HCT116 (cell line): ENCODE measurements at places on chromosomes 11 and 22.

- DNase-seq, result no peak
Measured at GRCh38 chr11:84963240-84963639, 663.9 kb downstream of the DLG2 start.

- no peak for DNase-seq
Measured at GRCh38 chr11:58965246-58965985, 26.1 kb downstream of the GLYATL1 start.

- DNase-seq, result no peak
Measured at GRCh38 chr11:66221012-66221411, 47.4 kb upstream of the RAB1B start.

GRCh38 chr11:8309862-8310261, 46.2 kb upstream of the LMO1 start:
- DNase-seq, result no peak

- DNase-seq, result no peak
Measured at GRCh38 chr11:64117763-64118459, 48.0 kb downstream of the MACROD1 start.

- no peak for DNase-seq
Measured at GRCh38 chr22:23137905-23138561, 3.8 kb downstream of the RSPH14 start.

GRCh38 chr11:102135256-102135655, 25.0 kb downstream of the YAP1 start:
- no peak for DNase-seq

DNA sequence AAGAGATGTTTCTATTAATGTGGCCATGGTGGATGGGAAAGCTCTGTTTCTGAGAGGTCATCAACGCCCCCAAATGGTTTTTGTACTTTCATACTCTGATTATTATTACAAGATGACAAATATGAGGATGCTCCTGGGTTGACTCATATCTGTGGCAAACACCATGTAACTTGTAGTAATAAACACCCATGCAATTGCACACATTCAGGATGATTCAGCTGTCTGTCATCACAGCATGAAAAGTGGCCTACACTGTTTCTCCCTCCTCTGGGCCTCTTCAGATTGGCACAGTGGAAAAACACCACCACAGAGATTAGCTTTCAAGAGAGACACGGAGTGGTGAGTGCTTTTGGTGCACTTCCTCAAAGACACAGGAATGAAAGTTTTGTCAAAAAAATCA, 85.4 kb downstream of the MTNR1B start:
- DNase-seq, result peak; percentile 97

DNA sequence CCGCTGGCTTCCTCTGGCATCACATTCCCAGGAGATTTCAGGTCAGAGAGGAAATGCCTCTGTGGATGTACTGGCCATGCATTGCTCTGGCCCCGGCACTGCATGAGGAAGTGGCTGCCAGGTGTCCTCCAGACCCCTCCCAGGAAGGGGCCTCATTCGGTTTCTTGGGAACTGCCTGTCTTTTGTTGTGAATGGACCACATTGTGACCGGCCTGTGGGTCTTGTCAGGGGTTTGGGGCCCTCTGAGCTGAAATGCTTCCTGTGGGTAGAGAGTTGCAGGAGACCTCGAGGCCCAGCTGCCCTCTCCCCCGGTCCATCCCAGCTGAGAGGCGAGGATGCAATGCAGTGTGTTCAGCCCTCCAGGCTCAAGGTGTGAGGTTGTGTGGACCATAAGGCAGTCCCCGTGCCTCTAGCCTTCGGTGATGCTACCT, 18.8 kb upstream of the ST3GAL4 start:
- DNase-seq, result no peak

DNA sequence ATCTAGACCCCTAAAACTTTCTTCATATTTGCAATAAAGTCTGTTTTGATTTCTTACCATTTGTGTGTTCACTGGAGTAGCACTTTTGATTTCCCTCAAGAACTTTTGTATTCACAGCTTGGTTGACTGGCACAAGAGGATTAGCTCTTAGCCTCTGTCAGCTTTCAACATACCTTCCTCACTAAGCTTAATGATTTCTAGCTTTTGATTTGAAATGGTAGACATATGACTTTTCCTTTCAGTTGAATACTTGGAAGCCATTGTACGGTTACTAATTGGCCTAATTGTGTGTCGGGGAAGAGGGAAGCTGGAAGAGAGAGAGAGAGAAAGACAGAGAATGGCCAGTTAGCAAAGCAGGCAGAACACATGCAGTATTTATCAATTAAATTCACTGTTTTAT, 180.5 kb downstream of the ARHGAP42 start:
- DNase-seq, result no peak

DNA sequence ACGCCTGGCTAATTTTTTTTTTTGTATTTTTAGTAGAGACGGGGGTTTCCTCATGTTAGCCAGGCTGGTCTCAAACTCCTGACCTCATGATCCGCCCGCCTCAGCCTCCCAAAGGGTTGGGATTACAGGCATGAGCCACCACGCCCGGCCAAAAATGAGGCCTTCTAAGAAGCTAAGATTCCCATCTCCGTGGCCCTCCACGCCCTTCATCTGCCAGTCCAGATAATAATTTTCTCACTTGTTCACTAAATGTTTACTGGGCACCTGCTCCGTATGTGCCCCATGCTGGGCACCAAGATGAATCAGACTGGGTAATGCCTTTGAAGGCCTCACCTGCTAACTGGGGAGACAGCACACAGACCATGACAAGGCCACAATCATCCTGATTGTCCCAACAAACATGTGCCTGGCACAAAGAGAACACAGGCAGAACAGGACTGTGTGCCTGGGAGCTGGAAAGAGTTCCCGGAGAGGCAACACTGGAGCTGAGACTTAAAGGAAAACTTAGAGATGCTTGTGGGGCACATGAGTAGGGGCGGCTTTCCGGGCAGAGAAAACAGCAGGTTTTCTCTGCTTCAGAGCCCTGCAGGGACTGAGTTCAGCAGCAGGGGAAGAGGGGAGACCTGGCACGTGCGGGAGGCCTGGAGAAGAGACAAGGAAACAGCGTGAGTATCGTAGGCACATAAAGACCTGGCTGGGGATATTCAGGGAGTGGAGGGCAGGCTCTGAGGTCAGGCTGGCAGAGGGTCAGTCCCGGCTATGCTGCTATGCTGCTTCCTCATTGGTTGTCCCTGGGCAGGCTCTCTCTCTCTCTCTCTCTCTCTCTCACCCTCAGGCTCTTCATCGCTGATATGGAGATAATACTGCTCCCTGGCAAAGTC, 2.4 kb downstream of the KIAA0930 start:
- DNase-seq, result no peak

DNA sequence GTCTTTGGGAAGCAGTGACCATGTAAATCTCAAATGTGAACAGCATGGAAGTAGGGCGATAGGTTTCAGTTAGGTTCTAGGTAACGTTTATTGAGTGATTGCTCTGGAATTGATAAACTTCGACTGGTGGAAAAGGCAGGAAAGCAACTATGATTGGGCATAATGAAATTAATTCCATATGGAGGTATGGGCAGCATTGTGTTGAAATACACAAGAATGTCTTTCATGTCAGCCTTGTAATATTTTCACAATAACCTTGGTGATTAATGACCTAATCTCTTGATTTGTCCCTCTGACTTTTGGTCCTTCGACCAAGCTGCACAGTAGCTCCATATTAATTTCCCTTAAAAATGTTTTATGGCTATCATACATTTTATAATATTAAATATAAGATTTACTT, 2.8 kb downstream of the CEP57 start:
- DNase-seq, result no peak

DNA sequence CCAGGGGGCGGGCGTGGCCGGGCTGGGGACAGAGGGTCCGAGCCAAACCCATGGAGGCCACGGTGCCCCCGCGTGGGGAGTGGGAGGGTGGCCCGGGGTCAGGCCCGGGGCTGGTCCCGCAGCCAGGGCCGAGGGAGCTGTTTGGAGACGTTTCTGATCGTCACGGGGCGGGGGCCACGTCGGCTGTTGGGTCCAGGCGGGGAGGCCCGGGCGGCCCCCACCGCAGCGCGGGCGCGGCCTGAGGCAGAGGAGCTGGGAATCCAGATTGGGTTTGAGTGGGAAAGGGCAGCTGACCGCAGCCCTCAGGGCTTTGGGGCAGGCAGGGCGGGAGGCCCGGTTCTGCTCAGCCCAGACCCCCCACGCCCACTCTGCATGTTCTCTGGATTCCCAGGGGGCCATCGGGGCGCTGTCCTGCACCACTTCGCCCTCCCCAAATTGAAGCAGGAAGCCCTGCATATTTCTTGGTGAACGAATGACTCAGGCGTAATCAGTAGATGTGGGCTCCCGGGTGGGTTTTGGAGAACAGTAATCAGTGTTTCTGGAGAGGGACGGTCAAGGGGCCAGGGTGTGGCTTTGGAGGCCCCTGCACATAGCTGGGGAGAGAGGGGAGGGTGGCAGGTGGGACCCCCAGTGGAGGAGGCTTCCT, 583 bp downstream of the MRPL23 start:
- DNase-seq, result no peak

DNA sequence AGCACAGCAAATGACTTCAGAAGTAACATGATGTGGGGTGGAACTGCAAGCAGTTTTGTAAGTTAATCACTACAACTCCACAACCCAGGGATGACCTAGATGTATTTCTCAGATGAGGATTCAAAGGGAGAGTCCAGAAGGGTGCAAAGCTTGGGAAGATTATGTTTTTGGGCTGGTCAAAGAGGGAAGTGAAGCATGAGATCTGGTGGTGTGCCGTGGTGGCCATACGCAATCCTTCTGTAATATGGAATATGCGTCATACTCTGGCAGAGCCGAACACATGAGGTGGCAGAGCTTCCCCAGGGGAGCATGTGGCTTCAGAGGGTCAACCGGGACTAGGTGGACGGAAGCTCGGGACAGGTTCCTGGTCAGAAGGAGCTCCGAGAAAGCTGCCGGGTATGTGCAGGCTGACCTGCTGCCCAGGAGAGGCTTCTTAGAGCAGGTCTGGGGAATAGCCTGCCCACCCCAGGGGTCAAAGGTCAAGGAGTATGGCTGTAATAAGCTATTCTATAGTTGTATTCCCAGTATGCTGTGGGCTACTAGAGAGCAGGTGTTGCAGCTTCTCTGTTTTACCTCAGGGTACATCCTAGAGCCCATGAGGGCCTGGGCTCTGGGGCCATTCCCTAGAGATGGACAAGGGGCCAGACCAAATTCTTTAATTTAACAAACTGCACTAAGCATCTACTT, 70.1 kb upstream of the PHOX2A start:
- DNase-seq, result no peak

DNA sequence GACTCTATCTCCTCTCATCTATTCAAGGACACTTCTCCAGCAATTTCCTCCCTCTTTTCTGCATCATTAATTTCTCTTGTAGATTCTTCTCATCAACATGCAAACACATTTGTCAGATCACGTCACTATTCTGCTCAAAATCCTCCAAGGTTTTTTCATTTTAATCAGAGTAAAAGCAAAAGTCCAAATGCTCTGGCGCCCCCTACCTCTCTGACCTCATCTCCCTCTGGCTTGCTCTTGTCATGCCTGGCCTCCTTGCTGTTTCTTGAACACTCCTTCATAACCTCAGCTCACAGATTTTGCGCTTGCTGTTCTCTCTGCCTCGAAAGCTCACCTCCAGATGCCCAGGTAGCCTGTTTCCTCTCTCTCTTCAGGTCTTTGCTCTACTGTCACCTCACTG, 22.4 kb downstream of the RTCB start:
- no peak for DNase-seq

- no peak for DNase-seq
Measured at GRCh38 chr11:124409906-124410305, 11.1 kb upstream of the OR8B3 start.

DNA sequence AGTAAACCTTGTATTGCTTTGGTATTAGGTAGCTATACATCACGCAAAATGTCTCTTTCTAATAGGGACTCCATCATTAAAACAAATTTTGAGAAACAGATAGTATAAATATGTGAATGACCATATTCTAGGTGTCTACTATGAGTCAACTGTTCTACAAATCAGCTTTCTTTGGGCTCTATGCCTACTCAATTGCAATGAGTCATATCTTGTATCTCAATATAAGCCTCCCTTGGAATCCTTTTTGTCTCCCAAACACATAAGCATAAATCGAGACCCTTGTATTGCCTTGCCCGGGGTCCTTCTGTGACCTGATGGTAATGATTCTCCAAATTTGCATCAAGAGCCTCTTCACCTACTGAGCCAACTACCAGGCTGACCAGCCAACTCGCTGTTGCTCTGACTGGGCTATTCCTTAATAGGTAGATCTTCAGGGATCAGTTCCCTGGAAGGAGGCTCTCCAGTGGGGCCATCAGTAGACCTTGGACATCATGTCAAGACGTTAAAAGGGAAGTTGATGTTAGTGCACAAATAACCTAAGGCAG, 22.2 kb downstream of the BLID start:
- DNase-seq, result no peak

GRCh38 chr11:14905104-14906033, 13.3 kb upstream of the CYP2R1 start:
- DNase-seq, result no peak

DNA sequence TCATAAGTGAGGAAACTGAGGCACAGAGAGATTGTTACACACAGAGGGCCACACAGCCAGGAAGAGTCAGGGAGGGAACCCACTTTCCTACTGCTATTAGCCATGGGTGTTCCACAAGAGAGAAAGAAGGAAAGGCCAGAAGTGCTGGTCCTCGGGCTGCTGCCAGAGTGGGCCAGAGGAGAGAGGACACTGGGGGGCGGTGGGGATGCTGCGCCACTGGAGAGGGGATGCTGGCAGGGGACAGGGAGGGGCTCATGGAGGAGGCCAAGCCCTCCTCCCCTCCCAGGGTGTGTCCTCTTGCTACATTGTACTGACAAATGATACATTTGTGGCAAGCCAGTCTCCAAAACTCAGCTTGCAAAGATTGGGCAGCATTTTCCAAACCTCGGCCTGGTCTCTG, 9.9 kb downstream of the IL10RA start:
- no peak for DNase-seq

DNA sequence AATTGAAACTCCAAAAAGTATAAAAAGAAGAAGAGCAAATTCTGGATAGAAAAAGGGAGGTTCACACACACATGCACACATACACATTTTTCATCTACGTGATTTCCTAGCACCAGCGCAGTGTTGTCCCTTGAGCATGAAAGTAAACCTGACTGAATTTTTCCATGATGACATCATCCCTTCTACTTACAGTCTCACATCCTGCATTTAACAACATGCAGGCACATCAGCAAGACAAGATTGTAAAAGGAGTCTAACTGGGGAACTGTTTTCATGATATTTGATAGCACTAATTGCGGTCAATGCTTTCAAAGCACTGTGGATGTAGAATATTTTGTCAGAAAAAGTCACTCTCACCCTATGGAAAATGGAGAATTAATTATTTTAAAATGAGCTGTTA, 36.6 kb downstream of the GAS2 start:
- peak; percentile 28 for DNase-seq

DNA sequence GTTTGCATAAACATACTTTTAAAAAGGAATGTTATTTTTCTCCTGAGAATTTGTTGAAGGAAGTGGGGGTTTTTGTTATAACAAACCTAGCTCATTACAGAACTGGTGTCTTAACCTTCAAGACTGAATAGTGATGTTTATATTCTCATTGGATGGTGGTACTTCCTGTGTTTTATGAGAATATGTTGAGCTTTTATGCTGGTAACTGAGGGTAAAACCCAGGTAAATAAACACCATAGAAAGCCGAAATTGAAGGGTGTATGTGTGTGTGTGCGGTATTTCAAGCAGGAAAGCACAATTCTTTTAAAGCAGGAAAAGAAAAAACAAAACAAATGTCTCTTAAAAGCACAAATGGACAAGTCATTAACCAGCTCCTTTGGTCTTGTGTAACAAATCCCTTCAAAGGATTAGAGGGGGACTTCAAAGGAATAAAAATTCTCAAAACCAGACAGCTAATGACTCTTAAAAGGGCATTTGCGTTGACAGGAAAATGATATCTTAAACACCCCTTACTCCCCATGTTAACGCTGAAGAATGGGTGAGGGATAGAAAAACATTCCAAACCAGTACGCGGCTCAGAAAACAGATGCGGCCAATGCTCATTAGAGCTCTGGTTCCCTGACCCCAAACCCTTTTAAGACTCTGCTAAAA, 23.8 kb downstream of the LMO2 start:
- no peak for DNase-seq
